Stimulated activated CD4-positive, alpha-beta T cell treated with anti-CD3 and anti-CD28 coated beads, Interleukin-4, amount 100 ng/mL, for 1 hour (primary cell): ENCODE measurements at places on chromosomes 16 and 17.

- DNase-seq: no peak
Observed at GRCh38 chr17:47652570-47652969, 2.9 kb downstream of the KPNB1 start.

GRCh38 chr17:19364699-19365498 lies 2.4 kb upstream of the B9D1 start:
- no peak for DNase-seq

- DNase-seq: no peak
Observed at GRCh38 chr17:7029096-7029495, 6.2 kb downstream of the BCL6B start.

DNA sequence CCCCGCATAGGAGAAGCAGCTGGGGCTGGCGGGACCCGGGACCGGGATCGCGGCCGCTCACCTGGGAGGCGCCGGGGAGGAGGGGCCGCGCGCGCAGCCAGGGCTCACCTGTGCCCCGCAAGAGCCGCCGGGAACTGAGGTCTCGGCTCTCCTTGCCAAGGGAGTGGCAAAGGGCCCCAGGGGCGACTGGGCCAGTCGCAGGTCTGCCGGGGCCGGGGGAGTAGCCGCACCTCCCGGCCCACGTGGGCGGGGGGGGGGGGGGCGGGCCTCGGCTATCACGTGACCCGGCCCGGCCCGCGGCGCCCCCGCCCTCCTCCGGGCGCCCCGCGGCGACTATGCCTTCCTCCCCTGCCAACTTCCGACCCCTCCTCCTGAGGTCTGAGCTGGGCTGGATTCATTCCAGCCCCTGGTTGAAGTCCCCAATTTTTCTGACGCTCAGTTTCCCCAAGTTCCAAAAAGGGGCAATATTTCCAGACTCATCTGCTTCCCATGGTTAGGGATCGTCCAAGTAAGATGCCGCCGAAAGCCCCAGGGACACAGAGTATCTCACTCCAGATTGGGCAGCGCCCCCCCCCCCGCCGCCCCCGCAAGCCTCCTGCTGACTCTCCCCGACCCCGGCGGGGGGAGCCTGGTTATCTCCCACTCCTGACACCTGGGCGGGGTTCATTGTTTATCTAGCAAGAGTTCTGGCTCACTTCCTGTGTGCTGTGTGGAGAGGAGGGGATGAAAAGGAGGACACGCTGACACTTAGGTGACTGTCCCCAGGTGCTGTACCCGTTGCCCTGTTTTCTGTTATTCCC lies at the start of gene TMC6:
TMC6 (minus strand) TSS at position 205 of the 800 bp plus-strand sequence. CDS start 1,923 bp downstream, outside the sequence.
- DNase-seq: peak; percentile 60

GRCh38 chr17:57407287-57408070 lies 151.2 kb downstream of the MSI2 start:
- DNase-seq: no peak
